ENCODE measurements at places on chromosomes 16 and 17.
A peak's percentile ranks its signal among the peaks of the same experiment; 100 is the strongest.

DNA sequence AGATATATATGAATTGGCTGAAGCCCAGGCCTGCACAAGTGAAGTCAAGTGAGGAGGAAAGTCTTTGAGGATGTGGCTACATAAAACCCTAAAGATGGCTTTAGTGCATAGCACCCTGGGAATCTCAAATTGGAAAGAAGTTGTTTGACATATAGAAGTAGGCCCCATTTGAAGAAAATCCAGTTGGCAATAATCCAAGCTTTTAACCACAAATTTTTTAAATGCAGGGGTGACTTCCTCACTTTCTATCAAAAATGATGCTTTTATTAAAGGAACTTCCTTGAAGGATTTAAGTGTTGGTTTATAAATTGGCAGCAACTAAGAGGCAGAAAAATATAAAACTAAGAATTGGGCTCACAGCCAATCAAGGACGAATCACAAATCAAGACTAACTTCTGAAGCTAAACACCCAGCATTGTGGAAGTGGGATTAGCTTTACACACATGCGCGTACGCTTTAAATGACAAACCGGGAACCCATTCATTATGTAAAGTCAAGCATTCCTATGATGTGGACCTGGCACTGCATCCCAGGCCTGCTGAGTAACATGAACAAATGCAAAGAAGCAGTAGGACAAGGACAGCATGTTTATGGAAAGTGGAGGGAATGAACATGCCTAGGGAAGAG lies 63.3 kb downstream of the NOG start:
- peak; percentile 20 for DNase-seq

- DNase-seq = no peak
Observed at GRCh38 chr16:78446486-78446885, 347.0 kb downstream of the WWOX start.

- DNase-seq = no peak
Observed at GRCh38 chr16:68459457-68459856, 11.1 kb upstream of the SMPD3 start.

DNA sequence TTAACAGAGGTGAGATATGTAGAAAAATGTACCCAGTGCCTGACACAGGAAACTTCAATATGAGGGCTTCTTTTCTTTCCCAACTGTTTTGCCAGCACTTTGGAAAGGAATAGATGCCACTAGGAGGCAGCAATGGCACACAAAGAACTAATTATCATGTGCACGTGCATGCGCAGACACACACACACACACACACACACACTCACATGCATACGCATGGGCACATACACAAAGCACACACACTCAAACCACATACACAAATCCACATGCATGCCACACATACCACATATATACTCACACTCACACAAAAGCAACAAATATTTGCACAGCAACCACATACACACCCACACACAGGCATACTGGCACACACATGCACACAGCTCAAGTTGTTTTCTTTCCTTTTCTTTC lies 8.8 kb upstream of the CEP112 start:
- DNase-seq = peak; percentile 87

DNA sequence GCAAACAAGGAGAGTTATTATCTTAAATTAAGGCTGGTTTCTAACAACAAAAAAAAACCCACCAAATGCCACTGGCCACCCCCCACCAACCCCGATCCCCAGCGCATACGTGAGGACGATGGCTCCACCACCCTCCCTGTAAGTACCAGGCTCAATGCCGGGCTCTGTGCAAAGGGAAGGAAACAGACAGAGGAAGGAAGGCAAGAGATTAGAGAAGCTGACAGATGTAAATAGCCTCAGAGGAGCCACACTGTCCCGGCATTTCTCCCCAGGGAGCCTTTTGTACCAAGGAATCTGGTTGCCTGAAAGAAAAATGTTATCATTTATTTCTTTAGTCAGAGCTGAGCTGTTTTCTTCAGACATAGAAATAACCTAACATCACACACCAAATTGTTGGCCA lies 13.1 kb downstream of the SOST start:
- peak; percentile 27 for DNase-seq

DNA sequence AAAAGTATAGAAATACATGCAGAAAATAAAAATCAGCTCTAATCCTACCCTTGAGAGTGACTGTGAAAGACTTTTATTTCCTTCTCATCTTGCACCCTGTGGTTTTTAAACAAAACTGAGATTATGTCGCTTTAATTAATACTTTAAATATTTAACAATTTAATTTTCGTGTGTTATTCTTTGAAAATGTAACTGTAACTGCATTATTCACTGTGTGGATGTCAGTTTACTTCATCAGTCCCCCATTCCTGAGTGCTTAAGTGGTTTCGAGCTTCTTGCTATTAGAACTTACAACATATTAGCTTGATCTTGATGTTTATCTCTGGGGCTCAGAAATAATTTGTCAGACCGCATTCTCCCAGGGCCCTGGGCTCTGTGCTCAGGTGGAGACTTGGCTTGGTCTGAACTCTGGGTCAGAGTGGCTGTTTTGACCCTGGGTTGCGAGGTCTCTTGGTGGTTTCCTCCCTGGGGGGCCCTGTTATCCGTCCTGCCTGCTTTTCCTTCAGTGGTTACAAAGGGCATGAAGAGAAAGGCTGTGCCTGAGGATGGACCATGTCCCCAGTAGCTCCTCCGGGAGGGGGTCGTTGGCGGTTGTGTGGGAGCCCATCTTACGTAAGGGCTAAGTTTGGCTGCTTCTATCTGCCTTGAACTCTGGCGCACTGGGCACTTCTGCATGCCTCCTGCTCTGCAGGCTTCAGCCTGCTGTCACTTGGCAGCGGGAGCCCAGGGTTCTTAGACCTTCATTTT lies 25.7 kb downstream of the AKAP1 start:
- no peak for DNase-seq

GRCh38 chr17:38733982-38734973 lies 4.1 kb downstream of the CISD3 start:
- no peak for DNase-seq

Measured in eye (tissue), 1 donor.